ENCODE measurements at places on chromosomes 7 and 10.
A peak's percentile ranks its signal among the peaks of the same experiment; 100 is the strongest.

DNA sequence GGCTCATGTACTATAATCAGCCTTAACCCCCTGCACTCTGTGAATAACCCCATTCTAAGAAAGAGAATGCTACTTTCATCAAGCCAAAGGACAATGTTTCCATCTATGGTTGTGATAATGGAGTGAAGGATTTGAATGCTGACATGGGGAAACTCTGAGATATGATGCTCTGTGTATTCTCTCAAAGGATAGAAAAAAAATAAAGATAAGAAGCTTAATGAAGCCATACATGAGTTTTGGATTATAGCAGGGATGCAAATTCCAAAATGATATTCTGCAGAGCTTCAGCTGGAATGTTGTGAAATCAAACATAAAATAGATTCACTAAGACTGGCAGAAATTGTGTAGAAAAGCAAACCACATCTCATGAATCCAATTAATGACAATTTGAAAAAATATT is 1074.1 kb downstream of the XPNPEP1 start:
- DNase-seq = no peak

- no peak for DNase-seq
Observed at GRCh38 chr7:64999165-65000004, 7.1 kb downstream of the ERV3-1 start.

GRCh38 chr10:14325325-14325955 is 5.3 kb downstream of the FRMD4A start:
- no peak for DNase-seq

GRCh38 chr7:7214398-7215347 is 32.3 kb downstream of the C1GALT1 start:
- DNase-seq = no peak

- no peak for DNase-seq
Observed at GRCh38 chr10:3734111-3734510, 50.9 kb downstream of the KLF6 start.

GRCh38 chr10:49435225-49435624 is 39.3 kb upstream of the DRGX start:
- DNase-seq = peak; percentile 23

DNA sequence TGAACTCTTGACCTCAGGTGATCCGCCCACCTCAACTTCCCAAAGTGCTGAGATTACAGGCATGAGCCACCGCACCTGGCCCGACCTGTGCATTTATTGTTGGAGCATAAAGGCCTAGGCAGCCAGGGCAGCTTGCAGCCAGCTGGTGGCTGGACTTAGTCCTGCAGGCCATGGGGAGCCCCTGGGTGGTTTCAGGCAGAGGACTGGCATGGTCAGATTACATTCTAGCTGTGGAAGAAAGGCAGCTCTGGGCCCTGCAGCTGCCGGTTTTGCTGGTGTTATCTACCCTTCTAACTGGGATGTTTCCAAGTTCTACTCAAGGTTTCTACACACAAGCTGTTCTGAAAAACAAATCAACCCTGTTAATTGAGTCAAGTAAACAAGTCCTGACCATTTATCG is 22.7 kb upstream of the MKRN1 start:
- DNase-seq = no peak

GRCh38 chr7:92697414-92697813 is 107.2 kb upstream of the FAM133B start:
- no peak for DNase-seq

- DNase-seq = no peak
Observed at GRCh38 chr7:40213856-40214255, 79.1 kb downstream of the SUGCT start.

- DNase-seq = no peak
Observed at GRCh38 chr10:69453795-69454194, 2.5 kb downstream of the TSPAN15 start.

GRCh38 chr10:133127291-133128125 is 32.5 kb upstream of the KNDC1 start:
- DNase-seq = no peak

GRCh38 chr10:130932326-130933007 is 379.1 kb downstream of the TCERG1L start:
- DNase-seq = no peak

DNA sequence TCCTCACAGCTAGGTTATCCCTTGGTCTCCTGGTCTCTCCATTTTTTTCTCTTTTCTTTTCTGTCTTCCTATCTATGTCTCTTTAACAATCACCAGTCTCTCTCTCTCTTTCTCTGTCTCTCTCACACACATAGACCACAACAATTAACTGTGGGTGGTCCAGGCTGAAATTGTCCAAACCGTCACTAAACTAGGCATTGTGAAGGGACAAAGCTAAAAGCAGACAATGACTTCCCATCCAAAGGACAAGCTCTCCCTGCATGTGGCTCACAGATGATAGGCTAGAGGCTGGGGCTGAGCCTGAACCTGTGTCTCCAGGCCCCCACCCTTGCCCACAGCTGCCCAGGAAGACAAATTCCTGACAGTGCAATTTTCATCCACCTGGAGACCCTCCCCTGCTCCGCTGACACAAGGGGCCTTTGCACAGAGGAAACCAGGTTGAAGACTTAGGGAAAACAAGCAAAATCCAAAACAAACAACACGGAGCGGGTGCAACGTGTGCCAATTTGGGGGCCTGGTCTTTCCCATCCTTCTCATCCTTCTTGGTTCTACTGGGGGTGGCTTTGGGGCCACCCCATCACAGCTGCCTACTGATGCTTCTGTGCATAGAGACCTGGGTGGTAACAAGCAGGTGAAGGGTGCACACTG is 755.4 kb downstream of the GRID1 start:
- DNase-seq = no peak

DNA sequence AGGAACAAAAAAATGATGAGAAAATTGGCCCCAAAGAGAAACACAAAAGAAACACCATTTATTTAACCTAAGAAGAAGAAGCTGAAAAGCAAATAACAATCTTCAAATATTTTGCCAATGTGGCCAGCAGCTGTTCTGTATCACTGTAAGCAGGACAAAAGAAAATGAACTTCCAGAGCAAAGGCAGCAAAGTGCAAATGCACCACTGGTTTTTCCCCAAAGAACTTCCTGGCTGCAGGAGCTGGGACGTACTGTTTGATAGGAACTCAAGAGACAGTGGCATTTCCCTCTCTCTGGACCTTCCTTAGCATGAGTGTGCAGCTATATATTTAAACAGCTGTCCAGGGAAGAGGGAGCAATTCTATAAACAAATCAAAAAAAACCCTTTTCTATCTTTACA is 60.4 kb downstream of the RNLS start:
- no peak for DNase-seq

DNA sequence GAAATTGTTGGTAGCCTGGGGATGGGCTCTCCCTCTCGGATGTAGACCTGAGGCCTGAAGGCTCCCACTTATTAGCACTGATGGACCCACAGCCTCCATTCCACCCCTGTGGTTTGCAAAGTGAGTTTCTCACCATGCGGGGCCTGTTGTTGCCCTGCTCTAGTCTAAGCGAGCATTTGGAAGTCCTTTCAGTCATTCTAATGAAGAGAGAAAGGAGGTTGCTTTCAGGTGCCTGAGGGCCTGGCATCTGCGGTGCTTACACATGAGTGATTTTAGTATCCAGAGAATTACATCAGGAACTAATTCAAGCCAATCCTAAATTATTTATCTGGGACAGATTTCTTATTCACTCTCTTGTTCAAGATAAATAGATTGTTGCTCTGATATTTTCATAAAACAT is 61.6 kb downstream of the NAMPT start:
- DNase-seq = no peak

- DNase-seq = no peak
Observed at GRCh38 chr7:121544726-121545125, 148.6 kb upstream of the FAM3C start.

GRCh38 chr10:43666552-43666951 is 17.9 kb upstream of the ZNF32 start:
- no peak for DNase-seq

GRCh38 chr7:44150466-44150832 is 9.3 kb upstream of the MYL7 start:
- DNase-seq = no peak

DNA sequence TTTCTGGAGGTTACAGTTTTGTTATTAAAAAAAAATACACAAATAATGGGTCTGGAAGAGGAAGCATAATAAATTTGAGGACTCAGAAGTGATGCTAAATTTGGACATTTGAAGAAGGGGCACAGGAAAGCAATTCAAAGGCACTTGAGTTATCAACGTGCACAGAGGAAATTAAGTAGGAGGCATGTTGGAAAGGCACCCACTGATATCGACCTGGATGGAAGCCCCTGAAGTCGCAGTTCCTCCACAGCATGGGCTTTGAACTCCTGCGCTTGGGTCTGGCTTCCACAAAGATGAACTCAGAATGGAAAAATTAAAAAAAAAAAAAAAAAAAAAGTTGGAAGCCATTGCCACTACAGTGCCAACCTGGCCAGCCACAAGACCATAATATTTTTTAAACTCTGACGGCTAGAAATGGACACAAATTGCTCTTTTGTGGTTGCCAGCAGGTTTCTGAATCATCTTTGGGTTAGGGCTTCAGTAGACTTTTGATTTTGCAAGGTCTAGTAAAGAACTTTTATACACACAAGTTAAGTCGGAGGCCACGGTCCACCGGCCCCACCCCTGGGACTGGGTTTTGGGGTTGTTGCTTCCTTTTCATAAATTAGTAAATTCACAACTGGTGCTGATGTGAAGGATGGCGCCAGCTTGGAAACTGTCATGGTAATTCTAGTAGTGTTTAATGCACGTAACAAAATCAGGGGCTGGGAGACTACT is 21.6 kb downstream of the JCAD start:
- no peak for DNase-seq

- no peak for DNase-seq
Observed at GRCh38 chr10:119310806-119311205, 103.4 kb downstream of the GRK5 start.

DNA sequence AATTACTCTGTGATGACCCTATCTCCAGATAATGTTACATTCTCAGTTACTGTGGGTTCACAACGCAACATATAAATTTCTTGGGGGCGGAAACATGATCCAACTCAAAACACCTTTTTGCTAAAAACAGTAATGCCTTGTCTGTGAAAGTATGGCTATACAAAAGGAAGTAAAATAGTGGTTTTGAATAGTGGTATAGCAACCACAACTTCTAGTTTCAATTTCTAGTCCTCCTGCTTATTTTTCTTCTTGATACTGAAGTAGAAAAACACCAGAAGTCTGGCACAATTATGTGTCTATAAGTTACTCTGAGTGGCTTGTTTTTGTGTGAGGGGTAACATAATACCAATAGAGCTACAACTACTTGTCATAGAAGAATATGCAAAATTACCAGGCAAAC is 21.5 kb upstream of the ZNF800 start:
- no peak for DNase-seq

DNA sequence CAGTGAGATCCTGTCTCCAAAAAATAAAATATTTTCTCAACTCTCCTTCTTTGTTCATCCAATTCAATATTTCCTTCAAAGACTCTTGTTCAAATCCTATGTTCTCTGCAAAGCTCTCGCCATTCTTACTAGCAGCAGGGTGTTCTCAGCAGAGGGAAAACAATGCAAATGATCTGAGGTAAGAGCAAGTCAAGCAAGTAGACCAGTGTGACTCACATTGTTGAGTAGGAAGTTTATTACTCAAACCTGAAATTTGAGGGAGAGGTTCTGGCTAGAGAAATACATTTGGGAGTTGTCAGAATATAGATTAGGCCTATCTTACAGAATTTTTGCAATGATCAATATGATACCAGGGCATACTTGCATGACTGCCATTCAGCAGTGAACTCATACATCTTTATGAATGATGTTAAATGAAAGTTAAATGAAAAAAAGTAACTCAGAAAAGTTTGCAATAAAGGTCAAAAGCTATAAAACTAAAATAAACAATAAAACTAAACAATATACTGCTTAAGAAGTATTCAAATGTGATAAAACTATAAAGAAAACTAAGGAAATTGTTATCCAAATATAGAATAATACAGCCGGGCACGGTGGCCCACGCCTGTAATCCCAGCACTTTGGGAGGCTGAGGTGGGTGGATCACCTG is 5.8 kb downstream of the IDE start:
- no peak for DNase-seq

- no peak for DNase-seq
Observed at GRCh38 chr7:6178298-6179029, 94.0 kb downstream of the CYTH3 start.

GRCh38 chr7:155317114-155317434 is 19.4 kb downstream of the INSIG1 start:
- no peak for DNase-seq

- DNase-seq = no peak
Observed at GRCh38 chr10:58599927-58600553, 87.4 kb downstream of the BICC1 start.

- no peak for DNase-seq
Observed at GRCh38 chr7:119935418-119936025, 337.5 kb upstream of the KCND2 start.

- no peak for DNase-seq
Observed at GRCh38 chr10:4701016-4701415, 125.0 kb upstream of the AKR1E2 start.

DNA sequence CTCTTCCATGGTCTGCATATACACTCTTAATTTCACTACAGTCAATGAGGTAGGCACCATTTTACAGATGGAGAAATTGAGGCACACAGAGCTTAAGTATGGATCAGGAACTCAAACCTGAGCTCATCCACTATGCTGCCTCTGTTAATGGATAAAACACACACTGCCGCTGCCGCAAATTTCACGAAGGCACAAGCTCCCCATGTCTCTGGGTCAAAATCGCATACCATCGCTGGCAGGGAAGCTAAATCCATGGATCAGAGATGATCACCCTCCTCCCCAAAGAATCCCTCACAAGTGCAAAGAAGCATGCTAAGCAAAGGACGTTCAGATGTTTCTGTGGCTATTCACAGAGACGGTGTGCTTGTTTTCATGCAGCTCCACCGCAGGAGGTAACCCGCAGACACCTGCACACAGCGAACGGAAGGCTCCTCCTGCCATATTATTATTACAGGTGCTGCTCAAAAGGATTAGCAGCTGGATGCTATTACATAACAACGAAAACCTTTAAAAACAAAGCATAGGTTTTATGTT is 109.3 kb downstream of the UBE2H start:
- DNase-seq = peak; percentile 51

GRCh38 chr10:132761395-132762060 is 24.4 kb downstream of the NKX6-2 start:
- no peak for DNase-seq

- no peak for DNase-seq
Observed at GRCh38 chr10:58052772-58053171, 214.9 kb downstream of the IPMK start.

GRCh38 chr7:213324-213993 is 21.1 kb downstream of the FAM20C start:
- no peak for DNase-seq

GRCh38 chr7:18895456-18895855 is 222.0 kb downstream of the TWIST1 start:
- DNase-seq = no peak

DNA sequence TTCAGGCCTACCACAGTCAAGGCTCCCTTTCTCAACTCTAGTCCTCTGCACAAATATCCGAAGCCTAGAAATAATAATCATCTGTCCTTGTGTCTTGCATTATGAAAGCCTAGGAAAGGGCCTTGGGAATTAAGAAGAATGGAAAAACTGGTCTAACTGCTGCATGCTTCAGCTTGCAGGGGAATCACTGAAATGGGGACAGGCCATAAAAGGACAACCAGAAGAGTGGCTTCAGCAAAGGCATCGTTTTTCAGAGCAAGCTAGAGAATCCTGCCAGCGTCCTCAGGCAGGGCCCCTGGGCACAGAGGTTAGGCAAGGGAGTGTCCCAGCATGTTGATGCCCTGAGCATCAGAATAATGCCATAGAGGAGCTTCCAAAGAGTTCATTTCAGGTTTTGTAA is 13.2 kb downstream of the ERVW-1 start:
- DNase-seq = no peak

GRCh38 chr7:116354171-116354545 is 143.8 kb downstream of the TES start:
- no peak for DNase-seq
